Lower lobe of right lung (tissue), 2 donors: ENCODE measurements at places on chromosomes 5 and 9. TPM values are rescaled to one million over a fixed set of nuclear protein-coding genes. Genes with fewer than 3 reads are reported as not detected.

GRCh38 chr5:158039911-158040347 is 181.0 kb upstream of the CLINT1 start:
- no peaks in the 10 kb centered on the region for H3K27me3 ChIP-seq
- no peak for DNase-seq
- no peaks in the 10 kb centered on the region for H3K36me3 ChIP-seq
- H3K4me1 ChIP-seq = no peaks in the 10 kb centered on the region

The AIF1L gene
- total RNA-seq = 16.0 TPM

The GCNT4 gene
- 1.9 TPM for total RNA-seq

- H3K4me3 ChIP-seq = no peak overlapping the region
- no peak overlapping the region for H3K27ac ChIP-seq
- no peaks in the 10 kb centered on the region for H3K4me1 ChIP-seq
- no peaks in the 10 kb centered on the region for H3K36me3 ChIP-seq
- DNase-seq = no peak
Observed at GRCh38 chr5:132138260-132138659, 64.7 kb downstream of the CSF2 start.

The PDE8B gene
- total RNA-seq = 5.3 TPM

- no peaks in the 10 kb centered on the region for H3K36me3 ChIP-seq
- H3K27me3 ChIP-seq = no peaks in the 10 kb centered on the region
- DNase-seq = no peak
- H3K27ac ChIP-seq = peak overlapping the region; percentile 56
- H3K4me1 ChIP-seq = peaks cover 11% of the 10 kb centered on the region
- peak overlapping the region; percentile 42 for H3K4me3 ChIP-seq
Observed at GRCh38 chr5:50744776-50745175, 78.3 kb downstream of the PARP8 start.

The CER1 gene
- total RNA-seq = not detected

GRCh38 chr5:169080448-169080911 is 220.5 kb downstream of the SLIT3 start:
- no peak overlapping the region for H3K4me3 ChIP-seq
- no peaks in the 10 kb centered on the region for H3K27me3 ChIP-seq
- H3K27ac ChIP-seq = no peak overlapping the region
- DNase-seq = no peak

GRCh38 chr9:114674798-114675540 is 7.0 kb downstream of the TEX48 start:
- DNase-seq = no peak
- no peaks in the 10 kb centered on the region for H3K27me3 ChIP-seq
- no peak overlapping the region for H3K27ac ChIP-seq
- H3K4me1 ChIP-seq = no peaks in the 10 kb centered on the region

DNA sequence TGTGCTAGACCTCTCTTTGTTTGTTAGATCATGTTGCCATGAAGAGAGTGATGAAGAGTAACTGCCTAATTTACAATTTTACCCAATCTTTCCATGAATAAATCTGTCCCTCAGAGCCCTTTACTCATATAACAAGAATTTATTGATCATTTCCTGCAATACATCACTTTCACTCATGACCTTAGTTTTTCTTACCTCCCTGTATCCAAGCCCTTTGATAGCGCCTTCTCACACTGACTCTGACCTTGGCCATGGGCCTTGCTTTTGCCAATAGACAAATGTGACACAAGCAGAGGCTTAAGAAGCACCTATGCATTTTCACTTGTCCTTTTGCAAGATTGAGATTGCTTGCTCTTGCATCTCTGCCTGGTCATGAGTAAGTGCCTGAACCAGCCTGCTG is 288.1 kb downstream of the NNT start:
- no peaks in the 10 kb centered on the region for H3K27me3 ChIP-seq
- no peak for DNase-seq
- H3K36me3 ChIP-seq = no peaks in the 10 kb centered on the region
- H3K4me1 ChIP-seq = no peaks in the 10 kb centered on the region
- no peak overlapping the region for H3K27ac ChIP-seq

GRCh38 chr9:113369855-113370140 is 7.0 kb downstream of the HDHD3 start:
- H3K4me1 ChIP-seq = no peaks in the 10 kb centered on the region
- H3K27ac ChIP-seq = no peak overlapping the region
- no peak overlapping the region for H3K4me3 ChIP-seq
- DNase-seq = no peak

The TMEM215 gene
- 0.09 TPM for total RNA-seq
